ENCODE measurements at places on chromosomes 16 and 17.

DNA sequence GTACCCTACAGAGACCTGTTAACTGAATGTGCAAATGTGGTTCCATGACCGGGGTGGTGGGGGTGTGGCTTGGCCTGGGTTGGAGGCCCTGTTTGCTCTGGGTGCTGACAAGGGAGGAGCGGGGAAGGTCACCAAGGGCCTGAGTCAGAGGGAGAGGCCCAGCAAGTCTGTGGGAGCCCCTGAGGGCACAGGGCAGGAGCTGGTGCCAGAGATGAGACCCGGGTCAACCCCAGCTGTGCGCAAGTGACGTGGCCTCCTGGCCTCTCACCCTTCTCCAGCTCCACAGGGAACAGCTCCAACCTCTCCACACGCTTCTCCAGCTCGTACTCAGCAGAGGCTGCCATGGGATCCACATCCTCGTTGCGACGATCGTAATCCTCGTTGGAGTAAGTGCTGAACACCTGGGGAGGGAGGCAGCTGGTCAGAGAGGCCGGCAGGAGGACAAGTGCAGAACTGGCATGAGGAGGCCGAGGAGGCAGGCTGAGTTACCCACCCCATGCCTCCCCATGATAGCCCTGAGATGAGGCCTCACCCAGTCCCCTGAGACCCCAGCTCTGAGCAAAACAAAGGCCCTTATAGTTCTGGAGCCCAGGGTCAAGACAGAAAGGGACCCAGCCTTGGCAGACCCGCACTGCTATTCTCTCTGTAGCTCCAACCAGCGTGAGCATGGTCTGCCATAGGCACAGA is 5.5 kb downstream of the PPP1R9B start:
- no peak for DNase-seq

DNA sequence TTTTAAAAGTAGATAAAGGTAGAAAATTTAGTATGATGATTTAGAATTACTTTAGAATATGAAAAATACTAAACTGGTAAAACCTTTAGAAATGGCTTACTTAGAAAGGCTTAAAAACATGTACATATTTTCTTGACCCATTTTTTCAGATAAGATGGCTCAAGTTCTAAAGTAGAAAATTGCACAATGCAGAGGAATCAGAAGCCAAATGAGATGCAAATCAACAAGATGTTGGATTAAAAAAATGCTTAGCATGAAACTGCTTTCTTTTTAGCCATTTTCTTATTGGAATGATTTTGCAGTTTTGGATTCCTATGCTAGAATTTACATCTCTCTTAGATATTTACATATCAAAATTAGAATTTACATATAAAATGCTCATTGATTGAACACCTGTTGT is 1.5 kb upstream of the KRTAP3-1 start:
- no peak for DNase-seq

GRCh38 chr16:87492291-87492630 is 563 bp downstream of the ZCCHC14 start:
- no peak for DNase-seq

DNA sequence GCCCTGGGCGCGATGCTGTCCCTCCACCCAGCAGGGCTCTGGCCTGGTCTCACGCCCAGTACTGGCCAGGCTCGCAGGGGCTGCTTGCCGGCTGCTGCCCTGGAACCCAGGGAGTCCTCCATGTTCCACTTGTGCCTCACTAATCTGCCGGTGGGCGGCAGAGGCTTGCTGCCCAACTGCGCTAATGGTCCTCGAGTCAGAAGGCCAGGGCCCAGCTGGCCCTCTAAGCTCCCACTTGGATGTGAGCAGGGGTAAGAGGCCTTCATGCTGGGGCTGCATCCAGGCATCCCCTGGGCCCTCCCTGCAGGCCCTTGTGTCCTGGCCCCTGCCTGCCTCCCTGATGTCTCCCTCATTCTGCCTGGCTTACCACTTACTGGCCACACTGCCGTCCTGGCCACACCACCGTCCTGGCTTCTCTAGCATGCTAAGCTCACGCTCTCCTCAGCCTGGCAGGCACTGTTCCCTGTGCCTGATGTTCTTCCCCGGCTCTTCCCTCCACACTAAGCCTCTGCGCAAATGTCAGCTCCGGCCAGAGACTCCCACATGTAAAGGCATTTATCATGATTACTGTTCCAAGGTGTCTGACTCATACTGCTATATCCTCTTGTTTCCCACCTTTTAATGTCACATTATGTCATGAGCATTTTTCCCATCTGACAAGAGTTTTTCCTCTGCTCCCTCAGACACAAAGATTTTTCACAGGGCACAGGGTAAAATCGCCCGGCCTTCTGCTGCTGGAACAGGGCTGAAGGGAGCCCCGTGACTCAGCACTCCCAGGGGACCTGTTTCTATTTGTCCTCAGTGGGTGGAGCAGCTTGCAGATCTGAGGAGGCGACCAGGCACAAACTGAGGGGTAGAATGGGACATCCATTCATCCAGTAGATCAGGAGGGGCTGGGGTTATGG is 15.9 kb downstream of the B9D1 start:
- DNase-seq: peak; percentile 47

GRCh38 chr17:57485916-57486881 is 229.9 kb downstream of the MSI2 start:
- DNase-seq: no peak

DNA sequence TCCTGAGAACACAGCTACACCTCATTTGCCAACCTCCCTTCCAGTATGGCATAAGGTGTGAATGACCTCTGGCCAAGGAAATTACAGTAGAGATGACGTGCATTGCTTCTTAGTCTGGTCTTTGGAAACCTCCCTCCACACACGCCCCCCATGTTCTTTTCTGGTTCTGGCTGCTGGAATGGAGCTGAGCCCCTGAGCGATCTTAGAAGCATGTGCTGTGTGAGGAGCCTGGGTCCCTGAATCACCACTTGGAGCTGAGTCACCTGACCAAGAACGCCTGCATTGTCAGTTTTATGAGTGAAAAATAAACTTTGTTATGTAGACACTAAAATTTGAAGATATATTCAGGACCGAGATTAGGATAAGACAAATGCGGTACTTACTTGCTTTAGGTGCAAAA is 51.4 kb downstream of the HS3ST3A1 start:
- DNase-seq: no peak

- no peak for DNase-seq
These were observed 7.2 kb downstream of the TP53I13 start for GRCh38 chr17:29575511-29576213.

- no peak for DNase-seq
These were observed 218.1 kb downstream of the XYLT1 start for GRCh38 chr16:17252701-17253100.

DNA sequence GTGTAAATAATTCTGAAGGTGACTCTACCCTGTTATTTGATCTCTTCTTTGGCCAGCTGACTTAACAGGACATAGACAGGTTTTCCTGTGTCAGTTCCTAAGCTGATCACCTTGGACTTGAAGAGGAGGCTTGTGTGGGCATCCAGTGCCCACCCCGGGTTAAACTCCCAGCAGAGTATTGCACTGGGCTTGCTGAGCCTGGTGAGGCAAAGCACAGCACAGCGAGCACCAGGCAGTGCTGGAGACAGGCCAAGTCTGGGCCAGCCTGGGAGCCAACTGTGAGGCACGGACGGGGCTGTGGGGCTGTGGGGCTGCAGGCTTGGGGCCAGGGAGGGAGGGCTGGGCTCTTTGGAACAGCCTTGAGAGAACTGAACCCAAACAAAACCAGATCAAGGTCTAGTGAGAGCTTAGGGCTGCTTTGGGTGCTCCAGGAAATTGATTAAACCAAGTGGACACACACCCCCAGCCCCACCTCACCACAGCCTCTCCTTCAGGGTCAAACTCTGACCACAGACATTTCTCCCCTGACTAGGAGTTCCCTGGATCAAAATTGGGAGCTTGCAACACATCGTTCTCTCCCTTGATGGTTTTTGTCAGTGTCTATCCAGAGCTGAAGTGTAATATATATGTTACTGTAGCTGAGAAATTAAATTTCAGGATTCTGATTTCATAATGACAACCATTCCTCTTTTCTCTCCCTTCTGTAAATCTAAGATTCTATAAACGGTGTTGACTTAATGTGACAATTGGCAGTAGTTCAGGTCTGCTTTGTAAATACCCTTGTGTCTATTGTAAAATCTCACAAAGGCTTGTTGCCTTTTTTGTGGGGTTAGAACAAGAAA is 5.1 kb downstream of the STH start:
- no peak for DNase-seq

DNA sequence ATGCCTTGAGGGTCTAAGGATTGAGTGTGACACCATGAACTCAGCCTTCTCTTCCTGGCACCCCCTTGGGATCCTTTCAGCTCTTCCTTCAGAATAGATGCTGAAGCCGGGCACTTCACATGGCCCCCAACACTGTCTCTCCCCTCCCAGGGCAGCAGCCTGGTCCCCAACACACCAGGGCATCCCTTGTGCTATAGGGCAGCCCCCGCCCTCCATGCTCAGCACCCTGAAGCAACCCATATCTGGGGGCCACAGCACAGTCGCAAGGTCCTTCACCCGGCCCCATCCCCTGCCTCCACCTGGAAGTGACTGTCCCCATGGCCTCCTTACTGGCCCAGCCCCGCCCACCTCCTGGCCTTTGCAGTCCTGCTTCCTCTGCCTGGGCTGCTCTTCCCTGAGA is 143.1 kb downstream of the C16orf95 start:
- no peak for DNase-seq

DNA sequence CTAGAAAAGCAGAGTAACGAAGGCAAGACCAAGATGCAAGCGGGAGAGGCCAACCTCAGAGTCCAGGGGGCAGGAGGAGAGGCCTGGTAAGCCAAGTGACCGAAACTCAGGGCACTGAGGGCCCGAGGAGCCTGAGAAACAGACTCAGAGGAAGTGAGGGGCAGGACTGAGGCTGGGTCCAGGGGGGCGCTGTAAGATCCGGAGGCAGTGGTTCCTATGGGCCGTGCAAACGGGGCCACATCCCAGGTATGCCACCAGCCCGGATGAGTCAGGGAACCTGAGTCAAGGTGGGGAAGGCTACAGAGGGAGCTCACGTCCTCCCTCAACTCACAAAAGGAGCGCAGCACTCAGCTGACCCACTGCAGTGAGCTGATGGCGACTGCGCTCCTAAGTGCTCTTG is 8.3 kb downstream of the ZDHHC7 start:
- no peak for DNase-seq

- DNase-seq: no peak
These were observed 75.9 kb upstream of the ZNF750 start for GRCh38 chr17:82915757-82916027.

- DNase-seq: no peak
These were observed 8.8 kb upstream of the DNASE1 start for GRCh38 chr16:3645504-3646347.

DNA sequence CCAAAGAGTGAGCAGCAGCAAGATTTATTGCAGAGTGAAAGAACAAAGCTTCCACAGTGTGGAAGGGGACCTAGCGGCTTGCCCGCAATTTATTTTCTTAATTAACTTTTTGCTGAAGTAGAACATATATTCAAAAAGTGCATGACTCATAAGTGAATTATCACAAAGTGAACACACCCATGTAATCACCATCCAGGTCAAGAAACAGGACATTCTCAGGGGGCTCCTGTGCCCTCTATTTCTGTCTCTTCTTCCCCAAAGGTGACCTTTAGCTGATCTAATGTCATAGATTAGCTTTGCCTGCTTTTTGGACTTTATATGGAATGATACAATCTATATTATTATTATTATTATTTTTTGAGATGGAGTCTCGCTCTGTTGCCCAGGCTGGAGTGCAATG is 19.9 kb downstream of the ERAL1 start:
- no peak for DNase-seq

DNA sequence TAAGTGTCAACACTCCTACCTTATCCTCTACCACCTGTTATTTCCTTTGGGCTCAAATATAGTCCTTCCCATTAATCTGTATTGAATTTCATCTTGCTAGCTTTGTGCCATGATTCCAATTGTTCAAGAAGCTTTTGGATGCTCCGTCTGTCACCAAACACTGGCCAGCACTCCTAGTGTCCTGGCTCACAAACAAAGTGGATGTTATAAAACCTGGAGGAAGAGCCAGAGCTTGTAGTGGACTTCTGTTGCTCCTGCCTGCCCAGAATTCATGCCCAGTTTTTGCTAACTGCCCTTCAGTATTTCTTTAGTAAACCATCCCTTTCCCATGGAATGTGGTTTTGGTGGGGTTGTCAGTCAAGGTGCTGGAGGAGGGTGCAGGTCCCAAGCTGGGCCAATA is 77.2 kb upstream of the HS3ST2 start:
- DNase-seq: no peak

GRCh38 chr17:36705874-36706731 is 104.7 kb downstream of the MRM1 start:
- peak; percentile 72 for DNase-seq

DNA sequence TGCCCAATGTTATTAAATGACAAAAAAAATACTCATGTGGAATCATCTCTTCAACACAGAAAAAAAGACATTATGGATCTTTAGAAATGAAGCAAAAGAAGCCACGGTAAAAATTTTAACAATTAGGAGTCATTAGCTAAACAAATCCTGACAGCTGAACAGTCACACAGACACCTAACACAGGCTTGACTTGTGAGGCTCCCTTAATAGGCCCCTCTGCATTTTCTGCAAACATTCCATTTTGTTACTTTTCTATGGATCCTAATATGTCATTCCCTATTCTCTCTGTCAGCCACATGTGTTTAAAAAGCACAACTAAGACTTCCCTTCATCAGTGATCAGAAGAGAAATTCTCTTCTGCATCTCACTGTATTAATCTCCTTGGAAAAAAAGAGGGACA is 1331.5 kb downstream of the CDH8 start:
- DNase-seq: no peak

- DNase-seq: no peak
These were observed 10.0 kb downstream of the TNFAIP1 start for GRCh38 chr17:28345419-28346198.

DNA sequence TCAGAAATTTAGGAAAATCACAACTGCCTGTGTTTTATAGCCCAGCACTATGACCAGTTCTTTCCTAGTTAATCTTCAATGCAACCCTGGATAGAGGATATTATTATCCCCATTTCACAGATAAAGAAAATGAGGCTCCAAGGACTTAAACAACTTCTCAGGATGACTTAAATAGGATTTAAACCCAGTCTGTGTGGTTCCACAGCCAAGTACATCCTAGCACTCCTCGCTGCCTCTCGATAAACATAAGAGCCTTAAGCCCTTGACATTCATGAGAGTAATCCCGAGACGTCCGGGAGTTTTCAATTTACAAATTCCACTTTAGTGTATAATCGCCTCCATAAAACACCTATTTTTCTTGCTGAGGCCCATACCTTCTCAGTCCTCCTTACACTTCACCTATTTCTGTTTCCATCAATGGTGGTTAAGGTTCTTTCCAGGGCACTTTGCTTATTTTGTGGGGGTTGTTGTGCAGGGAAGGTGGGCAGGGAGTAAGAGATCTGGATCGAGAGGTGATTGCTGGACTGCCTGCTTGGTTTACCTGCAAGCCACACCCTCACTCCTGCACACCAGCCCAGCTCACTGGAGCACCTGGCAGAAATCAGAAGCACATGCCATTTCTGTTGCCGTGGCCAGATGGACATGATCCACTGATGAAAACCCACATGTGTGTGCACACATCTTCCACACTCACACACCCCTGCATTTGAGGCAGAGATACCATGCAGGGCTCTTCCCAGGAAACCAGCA is 50.5 kb downstream of the ASIC2 start:
- DNase-seq: no peak

GRCh38 chr16:21167929-21168602 is 9.6 kb downstream of the LDAF1 start:
- DNase-seq: no peak

All from RWPE1 (cell line).